Activated CD4-positive, alpha-beta T cell treated with anti-CD3 and anti-CD28 coated beads for 4 hours (primary cell): ENCODE measurements at places on chromosomes 4 and X.

GRCh38 chr4:83219344-83220331 lies 65.0 kb downstream of the COQ2 start:
- peak; percentile 64 for DNase-seq

- DNase-seq = no peak
Observed at GRCh38 chrX:124984140-124984813, 335.4 kb upstream of the TEX13C start.

- DNase-seq = no peak
Observed at GRCh38 chr4:73860181-73860580, 7.1 kb downstream of the PF4V1 start.

DNA sequence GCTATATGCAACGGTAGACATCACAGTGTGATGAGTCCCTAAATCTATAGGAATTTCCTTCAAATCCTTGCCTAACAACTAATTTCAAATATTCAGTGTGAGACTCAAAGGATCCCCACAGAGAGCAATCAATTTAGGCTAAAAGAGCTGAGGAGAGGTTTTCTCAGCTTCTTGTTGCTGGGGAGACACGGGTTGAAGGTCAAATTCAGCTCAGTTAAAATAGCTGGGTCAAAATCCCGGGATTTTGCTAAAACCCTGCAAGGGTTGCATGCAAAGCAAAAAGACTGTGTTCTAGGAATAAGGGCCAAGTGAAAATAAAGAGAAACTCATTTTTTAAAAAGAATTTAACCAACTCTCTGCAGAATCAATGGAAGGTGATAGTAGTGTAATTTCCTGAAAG lies 1073.4 kb downstream of the NLGN4X start:
- DNase-seq = no peak
